ENCODE measurements at places on chromosomes 6 and 20. TPM values are rescaled to one million over a fixed set of nuclear protein-coding genes. Genes with fewer than 3 reads are reported as not detected.

ZNF334 gene
- 1.2 TPM for total RNA-seq

ANKRD66 gene
- not detected for total RNA-seq

THBD gene
- total RNA-seq = not detected

PDYN gene
- total RNA-seq = not detected

PPP1R16B gene
- 139 TPM for total RNA-seq

MAS1L gene
- not detected for total RNA-seq

SLC35F1 gene
- total RNA-seq = not detected

AHCY gene
- 130 TPM for total RNA-seq

KCNB1 gene
- total RNA-seq = 0.08 TPM

VNN1 gene
- total RNA-seq = not detected

MLN gene
- total RNA-seq = not detected

DNA sequence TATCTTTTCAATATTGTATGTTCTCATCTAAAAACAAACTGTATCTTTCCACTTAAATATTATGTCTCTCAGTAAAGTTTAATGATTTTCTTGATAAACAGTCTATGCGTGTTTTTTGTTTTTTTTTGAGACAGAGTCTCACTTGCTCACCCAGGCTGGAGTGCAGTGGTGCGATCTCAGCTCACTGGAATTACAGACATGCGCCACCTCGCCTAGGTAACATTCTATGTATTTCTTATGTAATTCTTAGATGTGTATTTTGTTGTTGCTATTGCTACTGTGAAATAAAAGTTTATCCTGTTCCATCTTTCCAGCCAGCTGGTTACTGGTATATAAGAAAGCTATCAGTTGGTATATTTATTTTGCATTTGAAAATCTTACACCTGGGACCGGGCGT, 29.4 kb downstream of the ABHD12 start:
- no peak for DNase-seq

GRCh38 chr6:11011787-11012234, 32.3 kb downstream of the ELOVL2 start:
- DNase-seq = no peak

GRCh38 chr20:45788351-45788750, 3.3 kb downstream of the WFDC3 start:
- no peak for DNase-seq

- no peak for DNase-seq
Observed at GRCh38 chr20:10667560-10668167, 6.1 kb downstream of the JAG1 start.

- DNase-seq = no peak
Observed at GRCh38 chr6:46234156-46234556, 63.4 kb upstream of the ENPP5 start.

DNA sequence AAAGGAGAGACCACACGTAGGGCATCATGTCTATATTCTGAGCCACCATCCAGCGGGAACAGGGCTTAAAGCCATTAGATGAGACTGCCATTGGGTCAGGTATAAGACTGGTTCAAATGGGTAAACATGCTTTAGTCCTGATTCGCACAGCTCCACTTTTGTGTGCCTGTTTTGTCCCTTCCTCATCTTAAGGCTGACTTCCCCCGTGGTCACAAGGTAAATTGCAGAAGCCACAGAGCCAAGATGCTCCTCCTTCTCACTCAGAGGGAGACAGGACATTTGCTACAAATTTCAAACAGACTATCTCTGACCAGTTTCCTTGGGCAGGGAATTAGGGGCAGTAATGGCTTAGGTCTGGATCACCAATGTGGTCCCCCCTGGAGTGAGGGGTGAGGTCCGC, 11.4 kb upstream of the IFNGR1 start:
- no peak for DNase-seq

DNA sequence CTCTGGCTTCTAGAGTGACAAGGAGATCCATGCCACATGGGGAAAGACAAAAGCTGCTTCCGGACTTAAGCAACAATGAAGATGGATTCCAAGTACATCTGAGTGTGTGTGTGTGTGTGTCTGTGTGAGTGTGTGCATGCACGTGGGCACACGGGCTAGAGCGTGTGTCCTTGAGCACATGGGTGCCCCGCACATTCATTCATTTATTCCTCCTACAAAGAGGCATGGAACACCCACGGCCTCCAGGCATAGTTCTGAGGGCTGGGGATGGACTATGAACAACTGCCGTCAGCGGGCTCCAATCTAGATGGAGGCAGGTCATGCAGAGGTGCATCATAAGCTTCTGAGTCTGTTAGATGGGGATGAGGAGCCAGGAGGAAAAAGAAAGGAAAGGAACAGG, 49.1 kb downstream of the GRM4 start:
- no peak for DNase-seq

DNA sequence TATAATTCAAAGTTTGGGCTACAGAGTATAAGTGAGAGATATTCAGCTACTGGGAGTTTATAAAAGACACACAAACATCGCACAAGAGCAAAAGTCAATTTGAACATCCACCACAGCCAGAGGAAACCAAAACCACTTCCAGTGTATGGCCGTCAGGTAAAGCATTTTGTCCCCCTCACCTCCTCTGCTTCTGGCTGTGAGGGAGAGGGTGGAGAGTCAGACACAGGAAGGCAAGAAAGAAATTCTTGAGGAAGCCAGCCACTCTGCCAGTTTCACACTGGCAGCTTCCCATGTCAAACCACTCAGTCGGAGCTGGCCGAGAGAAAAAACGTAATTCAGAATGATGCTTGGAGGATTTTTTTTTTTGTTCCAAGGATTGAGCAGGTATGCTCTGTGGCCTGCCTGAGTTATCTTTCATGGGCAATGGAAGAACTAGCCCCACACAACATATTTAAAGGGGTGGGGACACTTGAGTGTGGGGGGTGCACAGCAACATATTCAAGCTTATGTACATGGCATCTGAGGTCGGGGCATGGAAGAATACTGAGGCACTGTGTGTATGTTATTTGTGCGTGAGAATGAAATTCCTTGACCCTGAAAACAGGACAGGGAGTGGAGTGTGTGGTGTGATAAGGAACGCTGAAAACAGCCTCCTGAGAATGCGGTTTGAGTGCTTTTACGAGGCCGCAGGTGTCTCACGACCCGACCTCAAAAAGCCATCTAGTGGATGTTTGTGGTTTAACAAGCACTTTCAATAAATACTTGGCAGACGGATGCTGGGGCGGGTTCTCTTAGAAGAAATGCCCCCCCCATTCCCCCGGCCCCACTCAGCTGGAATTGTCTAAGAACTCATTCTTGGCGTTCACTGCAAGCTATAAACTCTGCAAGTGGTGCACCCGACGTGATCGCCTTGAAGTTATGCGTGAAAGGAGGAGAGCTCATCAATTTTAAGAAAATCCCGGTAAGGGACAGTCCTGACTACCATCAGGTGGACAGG, 27.5 kb upstream of the ZBTB22 start:
- peak; percentile 59 for DNase-seq

- no peak for DNase-seq
Observed at GRCh38 chr20:51926670-51927305, 124.5 kb upstream of the SALL4 start.

DNA sequence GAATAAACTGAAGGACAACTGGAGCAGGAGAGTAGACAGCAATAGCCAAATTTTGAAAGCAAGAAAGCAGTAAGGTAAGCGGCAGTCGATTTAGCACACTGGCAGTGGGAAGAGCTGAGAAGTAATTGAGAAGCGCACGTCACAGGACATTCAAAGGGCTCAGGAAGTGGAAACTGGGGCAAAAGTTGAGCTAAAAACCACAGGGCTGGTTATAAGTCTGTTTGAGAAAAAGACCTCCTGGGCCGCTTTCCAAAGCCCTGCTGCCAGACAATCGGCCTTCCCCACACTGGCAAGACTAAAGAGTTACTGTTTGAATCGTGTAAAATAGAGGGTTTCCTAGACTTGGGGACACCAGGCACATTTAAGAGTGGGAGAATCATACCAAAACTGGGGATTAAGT, 161.4 kb downstream of the DNAH8 start:
- DNase-seq = peak; percentile 49

DNA sequence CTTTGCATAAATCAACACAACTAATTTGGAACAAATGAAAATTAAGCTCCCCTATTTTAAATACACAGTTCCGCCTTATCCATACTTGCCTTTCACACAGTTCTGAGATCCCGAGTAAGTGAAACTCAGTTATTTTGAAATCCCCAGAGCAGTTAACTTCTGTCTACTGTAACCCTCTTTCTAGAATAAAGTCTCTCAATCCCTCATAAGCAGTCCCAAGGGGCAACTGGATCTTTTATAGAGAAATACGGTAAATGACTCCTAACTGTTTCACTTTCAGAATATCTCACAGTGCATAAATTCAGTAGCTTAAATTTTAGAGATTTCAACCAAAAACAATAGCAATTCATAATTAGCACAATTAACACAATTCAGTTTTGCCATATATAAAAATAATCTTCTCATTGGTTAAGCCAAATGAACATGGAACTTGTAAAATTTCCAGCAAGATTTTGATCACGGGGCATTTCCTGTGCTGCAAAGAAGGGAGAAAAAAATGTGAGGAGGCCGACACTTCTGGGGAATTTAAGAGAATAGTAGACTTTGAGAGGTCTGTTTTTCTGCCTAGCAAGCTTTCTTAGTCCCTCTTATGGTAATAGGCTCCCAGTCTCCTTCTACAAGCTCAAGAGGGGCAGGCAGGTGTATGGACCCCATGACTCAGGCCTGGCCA, 78.3 kb downstream of the KIF6 start:
- no peak for DNase-seq

DNA sequence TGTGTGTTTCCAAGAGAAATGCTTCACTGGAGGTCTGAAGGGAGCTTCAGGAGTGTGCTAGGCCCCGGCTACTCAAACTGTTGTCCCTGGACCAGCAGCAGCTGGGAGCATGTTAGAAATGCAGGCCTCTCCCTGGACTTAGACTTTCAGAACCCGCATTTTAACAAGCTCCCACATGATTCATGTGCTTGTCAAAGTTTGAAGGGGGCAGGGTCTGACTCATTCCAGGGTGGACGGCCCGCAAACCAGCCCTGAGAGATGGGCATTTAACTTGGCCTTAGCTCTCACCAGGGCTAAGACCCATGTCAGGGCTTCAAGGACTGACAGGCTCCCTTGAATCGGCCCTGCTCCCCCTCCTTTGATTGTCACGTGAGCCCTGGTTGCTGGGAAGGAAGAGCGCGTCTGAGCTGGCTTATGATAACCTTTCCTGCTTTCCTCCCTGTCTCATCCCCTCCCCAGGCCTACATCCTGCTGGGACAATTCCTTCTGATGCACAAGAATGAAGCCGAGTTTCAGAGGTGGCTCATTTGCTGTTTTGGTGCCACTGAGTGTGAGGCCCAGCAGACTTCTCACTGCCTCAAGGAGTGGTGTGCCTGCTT, 35.5 kb downstream of the BANF2 start:
- DNase-seq = no peak

DNA sequence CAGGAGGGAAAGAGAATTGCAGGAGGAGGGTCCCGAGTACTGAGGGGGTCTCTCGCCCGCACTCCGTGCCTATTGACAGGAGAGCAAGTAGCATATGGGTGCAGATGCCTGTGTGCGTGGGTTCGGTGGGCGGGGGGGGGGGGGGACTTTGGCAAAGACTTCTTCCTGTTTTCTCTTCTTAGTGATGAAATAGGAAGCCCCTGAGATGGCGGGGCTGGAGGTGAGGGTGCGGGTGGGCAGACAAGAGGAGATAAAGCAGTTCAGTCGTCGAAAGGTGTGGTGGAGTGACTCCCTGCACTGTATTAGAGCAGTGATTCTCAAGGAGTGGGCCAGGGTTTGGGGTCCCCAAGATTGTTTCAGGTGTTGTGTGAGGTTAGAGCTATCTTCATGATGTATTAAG, 3.7 kb downstream of the NAA20 start:
- no peak for DNase-seq

DNA sequence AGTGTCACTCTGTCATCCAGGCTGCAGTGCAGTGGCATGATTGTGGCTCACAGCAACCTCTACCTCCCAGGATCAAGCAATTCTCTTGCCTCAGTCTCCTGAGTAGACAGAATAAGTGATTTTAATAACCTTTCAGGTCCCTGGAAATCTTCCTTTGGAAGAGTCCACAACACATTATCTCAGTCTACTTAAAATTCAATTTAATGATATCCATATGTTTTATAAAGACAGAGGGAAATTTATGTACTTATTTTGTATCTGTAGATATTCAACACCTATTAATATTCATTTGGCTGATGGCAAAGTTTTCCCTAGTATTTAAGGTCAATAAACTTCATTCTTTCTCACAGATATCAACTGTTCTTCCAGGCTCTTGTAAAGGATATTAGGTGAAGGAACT, 881.4 kb upstream of the GJE1 start:
- DNase-seq = no peak

DNA sequence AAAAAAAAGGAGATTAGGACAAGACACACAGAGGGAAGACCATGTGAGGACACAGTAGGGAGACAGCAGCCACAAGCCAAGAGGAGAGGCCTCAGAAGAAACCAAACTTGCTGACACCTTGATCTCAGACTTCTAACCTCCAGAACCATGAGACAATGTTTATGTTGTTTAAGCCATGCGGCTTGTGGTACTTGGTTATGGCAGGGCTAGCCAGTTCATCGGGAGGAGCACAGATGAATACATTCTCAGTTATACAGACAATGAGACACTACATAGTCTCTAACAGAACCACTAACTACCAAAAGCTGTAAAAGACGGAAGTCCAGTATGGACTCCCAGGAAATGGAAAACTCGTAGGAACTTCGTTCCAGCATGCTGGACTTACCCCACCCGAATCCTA, 116.8 kb downstream of the MBOAT1 start:
- no peak for DNase-seq

DNA sequence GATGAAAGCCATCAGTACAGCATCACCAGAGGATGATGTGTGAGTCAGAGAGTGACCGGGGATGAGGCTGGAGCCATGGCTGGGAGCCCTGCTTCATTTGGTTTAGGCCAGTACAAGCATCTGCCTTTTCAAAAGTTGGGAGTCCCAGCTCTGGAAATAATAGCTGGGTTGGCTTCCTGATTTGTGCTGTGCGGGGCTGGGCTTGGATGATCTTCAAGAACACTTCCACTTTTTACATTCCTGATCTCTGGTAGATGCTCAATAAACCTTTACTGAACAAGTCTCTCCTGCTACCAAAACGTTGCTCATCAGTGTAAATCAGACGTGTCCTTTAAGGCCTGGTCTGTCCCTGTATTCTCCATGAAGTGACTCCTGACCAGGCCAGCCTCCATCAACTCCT, 44.1 kb upstream of the ADGRF4 start:
- DNase-seq = no peak

DNA sequence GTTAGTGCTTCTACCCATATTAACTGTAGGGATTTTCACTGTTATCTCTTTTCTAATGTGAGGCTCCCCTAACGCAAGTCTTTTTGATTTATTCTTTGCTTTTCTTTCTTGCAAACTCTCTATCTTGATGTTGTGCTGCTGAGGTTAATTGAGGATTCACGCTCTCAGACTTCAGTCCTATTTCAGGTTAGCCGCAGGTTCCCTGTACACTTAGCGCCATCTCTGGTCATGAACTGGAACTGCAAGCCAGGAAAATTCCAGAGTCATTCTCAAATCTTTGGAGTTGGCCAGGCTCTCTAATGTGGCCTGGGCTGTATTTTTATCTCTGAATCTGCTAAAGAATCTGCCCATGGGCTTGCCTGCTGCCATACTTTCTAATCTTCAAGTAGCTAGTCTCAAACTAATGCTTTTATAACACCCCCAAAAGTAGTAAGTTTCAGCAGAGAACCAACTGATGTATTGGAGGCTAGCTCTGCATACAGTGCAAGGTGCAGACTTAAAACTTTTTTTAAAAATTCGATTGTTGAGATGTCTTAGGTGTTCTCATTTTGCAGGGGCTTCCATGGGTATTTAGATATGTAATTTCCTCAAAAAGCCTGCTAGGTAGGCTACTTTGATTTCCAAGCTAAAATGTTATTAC, 91.1 kb upstream of the OPRM1 start:
- DNase-seq = no peak
